ENCODE measurements at places on chromosomes 13 and 19.

DNA sequence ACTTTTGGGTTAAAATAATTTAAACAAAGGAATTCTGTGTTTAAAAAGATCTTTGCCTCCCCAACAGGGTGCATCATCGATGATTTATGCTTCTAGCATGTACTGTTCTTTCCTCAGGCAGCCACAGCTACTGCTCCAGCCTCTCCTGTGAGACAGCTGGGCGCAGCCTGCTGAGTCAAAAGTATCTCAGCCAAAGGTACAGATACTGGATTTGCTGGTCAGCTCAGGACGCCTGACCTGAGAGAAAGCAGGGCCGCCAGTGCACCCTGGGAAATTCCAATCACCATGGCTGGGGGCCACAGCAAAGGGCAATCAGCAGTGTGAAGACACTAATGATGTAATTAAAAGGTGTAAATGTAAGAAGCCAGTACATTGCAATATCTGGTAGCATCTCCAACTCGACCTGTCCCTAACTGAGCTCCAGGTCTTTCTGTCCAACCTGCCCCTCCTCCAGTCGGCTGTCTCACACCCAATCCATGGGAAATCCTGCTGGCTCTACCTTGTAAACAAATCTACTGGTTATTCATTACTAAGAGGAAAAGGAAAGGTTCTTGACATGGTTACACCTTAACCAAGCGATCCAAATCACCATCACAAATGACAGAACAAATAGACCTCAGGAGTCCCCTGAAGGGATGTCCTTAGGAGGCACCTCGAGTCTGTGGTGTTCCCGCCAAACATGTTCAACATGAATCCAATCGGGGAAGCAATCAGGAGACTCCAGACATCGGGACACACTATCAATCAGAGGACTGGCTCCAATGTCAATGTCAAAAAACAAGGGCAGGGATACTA is 7.3 kb downstream of the OPA3 start:
- DNase-seq = no peak

DNA sequence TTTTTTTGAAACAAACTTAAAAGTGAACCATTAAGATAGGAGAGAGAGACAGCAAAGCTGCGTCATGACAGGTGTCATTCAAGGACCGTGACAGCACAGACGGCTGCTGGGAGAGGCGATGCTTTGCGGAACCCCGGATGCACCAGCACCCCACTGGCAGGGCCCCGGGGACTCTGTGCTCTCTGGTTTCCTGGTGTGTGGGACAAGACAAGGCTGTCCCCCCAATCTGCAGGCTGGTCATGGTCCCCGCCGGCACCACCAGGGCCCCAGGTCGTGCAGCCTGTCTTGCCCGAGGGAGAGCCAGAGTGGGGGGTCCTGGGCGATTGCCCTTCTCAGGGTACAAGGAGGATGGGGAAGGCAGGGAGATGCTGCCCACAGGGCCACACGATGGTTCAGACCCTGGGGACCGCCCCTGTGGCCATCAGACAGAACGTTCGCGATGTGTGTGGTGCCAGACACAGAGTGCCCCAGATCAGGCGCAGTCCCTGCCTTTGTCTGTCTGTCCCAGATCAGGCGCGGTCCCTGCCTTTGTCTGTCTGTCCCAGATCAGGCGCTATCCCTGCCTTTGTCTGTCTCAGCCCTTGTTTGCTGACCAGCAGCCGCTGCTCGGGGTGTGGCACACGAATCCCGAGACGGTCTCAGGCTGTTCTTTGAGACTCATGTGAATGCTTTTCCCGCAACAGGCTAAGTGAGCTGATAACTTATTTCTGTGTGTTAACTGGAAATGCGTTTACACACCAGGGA is 36.1 kb downstream of the ADPRHL1 start:
- DNase-seq = no peak

- no peak for DNase-seq
Observed at GRCh38 chr19:52474351-52475127, 21.2 kb downstream of the ZNF578 start.

- no peak for DNase-seq
Observed at GRCh38 chr13:74892096-74892495, 589.9 kb downstream of the TBC1D4 start.

GRCh38 chr19:52990759-52991418 is 22.8 kb upstream of the ERVV-1 start:
- no peak for DNase-seq

GRCh38 chr19:3360421-3361383 is 5.7 kb upstream of the NFIC start:
- no peak for DNase-seq

DNA sequence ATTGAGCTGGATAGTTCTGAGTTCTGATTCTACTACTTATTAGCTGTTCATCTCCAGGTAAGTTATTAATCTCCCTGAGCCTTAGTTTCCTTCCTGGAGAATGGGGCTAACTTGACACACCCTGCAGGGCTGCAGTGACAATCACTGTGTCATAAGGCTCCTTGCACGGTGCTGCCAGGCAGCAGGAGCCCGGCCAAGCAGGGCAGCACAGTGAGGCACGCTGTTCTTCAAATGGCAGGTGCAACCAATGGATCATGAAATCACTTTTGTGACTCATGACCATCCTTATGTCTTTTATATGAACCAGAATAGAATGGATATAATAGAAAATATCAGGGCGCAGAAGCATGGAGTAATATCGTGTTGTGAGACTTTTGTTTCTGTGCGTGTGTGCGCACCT is 242.6 kb downstream of the ABCC4 start:
- DNase-seq = no peak

- DNase-seq = no peak
Observed at GRCh38 chr19:51479531-51480331, 1.4 kb downstream of the CEACAM18 start.

DNA sequence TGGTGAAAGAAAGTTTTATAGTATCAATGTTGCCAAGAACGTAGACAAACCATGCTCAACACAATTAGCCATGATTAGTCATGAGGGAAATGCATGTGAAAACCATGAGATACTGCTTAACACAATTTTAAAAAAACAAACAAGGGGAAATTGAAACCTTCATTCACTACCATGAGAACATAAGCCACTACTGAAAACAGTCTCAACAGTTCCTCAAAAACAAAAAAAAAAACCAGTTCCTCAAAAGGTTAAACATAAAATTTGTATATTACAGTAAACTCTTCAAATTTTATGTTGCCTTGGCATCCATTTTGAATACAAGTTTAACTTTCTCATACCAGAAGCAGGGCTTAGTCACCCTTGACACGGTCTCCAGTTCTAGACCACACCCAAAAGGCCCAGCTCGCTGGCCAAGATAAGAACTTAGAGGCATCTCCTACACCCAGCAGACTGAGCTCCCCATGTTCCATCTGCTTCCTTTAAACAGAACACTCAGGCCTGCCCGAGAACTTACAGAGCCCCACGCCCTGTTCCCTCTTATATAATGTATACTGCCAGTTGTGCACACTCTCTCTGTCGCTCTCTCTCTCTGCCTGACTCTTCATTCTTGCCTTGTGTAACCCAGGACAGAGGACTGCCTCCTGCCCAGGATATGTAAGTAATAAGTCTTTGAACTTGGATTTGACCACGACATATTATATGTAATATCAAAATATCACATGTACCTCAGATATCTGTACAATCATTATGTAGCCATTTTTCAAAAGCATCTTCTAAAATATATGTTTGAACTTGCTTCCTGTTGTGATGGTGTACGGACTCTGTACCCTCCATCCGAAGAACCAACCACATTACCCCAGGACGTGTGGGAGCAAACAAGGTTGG is 67.4 kb downstream of the STK24 start:
- DNase-seq = no peak

GRCh38 chr13:24149246-24150032 is 11.1 kb upstream of the SPATA13 start:
- no peak for DNase-seq

GRCh38 chr19:43711751-43712355 is 4.0 kb upstream of the IRGC start:
- DNase-seq = no peak

GRCh38 chr13:99371956-99372355 is 64.8 kb upstream of the GPR183 start:
- DNase-seq = no peak

- no peak for DNase-seq
Observed at GRCh38 chr13:111489301-111489700, 168.9 kb downstream of the TEX29 start.

- DNase-seq = no peak
Observed at GRCh38 chr19:45716359-45717130, 14.2 kb downstream of the FBXO46 start.

DNA sequence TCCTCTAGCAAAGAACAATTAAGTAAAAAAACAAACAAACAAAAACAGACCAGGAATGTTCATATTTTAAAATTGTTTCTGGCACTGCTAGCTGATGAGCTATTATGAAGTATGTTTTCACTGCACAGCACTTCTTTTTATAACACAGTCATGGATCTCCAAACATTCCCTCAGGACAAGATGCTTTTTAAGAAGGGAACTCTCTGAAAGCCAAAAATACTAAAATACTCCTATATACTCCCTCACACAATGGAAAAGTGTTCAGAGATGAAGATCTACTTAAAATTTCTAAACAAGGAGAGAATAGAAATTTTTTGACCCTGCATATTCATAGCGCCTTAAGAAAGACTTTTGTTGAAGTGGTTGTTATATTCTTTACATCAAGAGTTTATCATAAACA is 926.8 kb downstream of the DIAPH3 start:
- DNase-seq = no peak

GRCh38 chr13:67117010-67117550 is 113.1 kb downstream of the PCDH9 start:
- DNase-seq = no peak

DNA sequence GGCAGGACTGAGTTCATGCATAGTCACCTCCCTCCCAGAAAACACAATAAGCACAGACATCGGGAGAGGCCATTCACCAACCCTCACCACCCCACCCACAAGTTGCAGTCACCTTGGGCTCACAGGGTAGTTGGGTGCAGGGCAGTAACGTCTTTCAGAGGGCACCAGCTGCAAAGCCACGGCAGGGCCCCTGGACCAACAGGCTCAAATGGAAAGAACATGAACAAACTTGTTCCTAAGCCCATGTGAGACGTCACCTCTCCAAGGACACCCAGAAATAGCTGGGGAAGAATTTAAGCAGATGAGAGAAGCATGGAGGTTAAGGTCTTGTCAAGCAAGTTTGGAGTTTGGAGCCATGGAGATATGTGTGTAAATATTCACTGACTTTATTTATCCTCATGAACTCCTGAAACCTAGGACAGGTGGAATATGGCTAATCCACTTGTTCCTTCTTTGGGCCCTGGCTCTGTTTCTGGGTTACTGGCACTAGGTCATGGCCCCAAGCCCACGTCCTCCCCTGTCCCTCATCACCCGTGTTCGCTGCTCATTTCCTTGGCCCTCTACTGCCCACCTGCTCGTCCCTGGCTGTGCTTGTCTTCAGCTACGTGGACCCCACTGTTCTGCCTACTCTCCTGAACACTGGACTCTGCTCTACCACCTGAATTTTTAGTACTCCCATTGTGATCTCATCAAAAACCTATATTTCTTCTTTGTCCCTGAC is 40.4 kb downstream of the SACS start:
- no peak for DNase-seq
